Karpas-422 (cell line): ENCODE measurements at places on chromosomes 12 and 14. TPM values are rescaled to one million over a fixed set of nuclear protein-coding genes. Genes with fewer than 3 reads are reported as not detected.

Gene GPR68
- 0.36 TPM in 1 of 2 replicates, not detected in the other for total RNA-seq

Gene ARMH4
- 0.07 and 0.75 TPM in 2 replicates for total RNA-seq

GRCh38 chr14:104323551-104324175 lies 185.3 kb downstream of the KIF26A start:
- DNase-seq: no peak

DNA sequence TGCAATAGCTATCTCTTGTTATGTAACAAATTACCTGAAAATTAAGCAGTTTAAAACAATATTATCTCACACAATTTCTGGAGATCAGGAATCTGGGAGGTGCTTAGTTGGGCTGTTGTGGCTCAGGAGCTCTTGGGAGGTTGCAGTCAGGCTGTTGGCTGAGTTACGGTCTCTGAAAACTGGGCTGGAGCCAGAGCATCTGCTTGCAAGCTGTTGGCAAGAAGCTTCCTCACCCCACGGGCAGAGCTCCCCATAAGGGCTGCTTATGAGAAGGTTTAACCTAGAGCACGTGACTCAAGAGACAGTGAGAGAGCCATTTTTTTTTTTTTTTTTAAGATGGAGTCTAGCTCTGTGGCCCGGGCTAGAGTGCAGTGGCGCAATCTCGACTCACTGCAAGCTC lies 346.8 kb downstream of the ATP23 start:
- DNase-seq: no peak

Gene USP44
- 0.11 TPM in 1 of 2 replicates, not detected in the other for total RNA-seq

Gene SERPINA9
- 164 and 182 TPM in 2 replicates for total RNA-seq

Gene IL26
- total RNA-seq: not detected in 2 replicates

- DNase-seq: no peak
Measured at GRCh38 chr12:64190140-64190539, 32.0 kb downstream of the KICS2 start.

DNA sequence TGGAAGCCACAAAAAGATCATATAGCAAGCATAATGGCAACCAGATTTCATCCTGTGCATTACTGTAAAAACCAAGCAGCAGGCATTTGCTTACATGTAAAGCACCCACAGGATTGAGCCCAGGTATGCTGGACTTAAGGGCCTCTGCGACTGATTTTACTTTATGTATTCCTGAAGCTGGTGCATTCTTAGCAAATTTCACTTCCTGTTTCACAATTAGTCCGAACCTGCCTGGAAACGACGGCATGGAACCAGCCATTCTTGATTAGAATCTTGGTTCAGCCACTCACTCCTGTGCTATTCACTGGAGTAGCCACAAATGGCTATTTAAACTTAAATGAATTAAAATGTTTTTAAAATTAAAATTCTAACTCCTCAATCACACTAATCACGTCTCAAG lies 239.2 kb downstream of the NUAK1 start:
- no peak for DNase-seq

DNA sequence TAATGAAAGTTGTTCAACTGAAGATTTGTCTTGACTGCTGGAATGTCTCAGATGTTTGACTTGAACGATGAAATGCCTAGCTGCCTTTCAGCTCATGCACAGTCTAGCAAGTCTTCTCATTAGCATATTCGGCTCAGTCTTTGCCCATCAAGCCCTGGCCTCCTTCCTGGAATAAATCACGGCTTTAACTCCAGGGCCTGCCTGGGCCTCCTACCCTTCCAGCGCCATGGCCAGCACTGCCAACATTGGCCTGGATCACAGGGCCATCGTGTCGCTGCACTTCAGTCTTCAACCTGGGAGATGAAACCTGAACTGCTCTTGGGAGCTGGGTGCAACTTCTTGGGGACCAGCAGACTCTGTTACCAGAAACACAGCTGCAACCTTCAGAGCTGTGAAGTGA lies 126.7 kb upstream of the TMEM260 start:
- DNase-seq: peak; percentile 32

Gene MYH6
- total RNA-seq: not detected in 2 replicates

DNA sequence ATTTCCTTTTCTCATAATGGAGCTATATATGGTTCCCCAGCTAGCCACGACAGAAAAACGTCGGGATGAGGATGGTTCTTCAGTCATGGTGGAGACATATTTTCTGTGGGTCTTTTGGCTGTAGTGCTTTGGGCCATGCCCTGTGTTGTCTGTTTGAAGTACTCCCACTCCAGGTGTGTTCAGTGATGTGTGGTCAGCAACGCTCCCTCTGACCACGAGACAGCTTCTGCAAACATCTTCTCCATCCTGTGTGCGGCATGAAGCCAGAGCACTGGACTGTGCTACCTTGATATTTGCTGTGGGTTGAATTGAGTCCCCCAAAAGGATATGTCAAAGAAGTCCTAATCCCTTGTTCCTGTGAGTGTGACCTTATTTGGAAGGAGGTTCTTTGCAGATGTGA lies 931.2 kb downstream of the NRXN3 start:
- no peak for DNase-seq

Gene RIMBP2
- not detected in 2 replicates for total RNA-seq

Gene ACAD10
- total RNA-seq: 36.9 and 38.9 TPM in 2 replicates

GRCh38 chr12:46946137-46946536 lies 120.3 kb upstream of the SLC38A4 start:
- DNase-seq: no peak

DNA sequence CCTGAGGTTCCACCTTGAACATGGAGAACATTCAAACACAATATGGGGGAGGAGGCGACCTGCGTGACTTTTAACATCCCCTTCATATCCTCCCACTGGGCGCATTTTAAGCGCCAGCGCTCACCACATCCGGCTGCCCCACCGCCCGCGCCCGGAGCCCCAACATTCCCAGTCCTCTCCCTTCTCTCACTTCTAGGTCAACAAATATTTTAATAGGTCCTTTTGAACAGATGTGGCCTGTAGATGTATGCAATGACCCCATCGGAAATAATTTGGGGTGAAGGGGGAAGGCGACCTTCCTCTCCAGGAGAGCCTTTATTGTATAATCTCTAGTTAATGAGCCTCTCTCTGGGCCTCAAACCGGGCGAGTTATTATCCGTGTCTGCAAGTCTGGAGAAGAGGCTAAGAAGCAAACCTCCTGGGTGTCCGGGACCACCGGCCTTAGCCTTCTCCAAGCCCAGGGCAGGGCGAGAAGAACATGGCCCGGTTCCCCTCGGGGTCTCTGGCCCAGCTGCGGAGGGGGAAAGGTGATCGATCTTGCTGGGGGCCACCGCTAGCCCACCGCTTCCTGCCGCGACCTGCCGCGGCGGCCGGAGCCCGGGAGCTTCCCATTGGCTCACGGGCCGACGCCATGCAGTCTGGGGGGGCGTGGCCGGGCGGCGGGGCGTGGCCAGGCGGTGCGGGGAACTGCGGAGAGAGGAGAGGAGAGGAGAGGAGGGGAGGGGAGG lies 83.2 kb upstream of the HMGA2 start:
- no peak for DNase-seq

Gene TAS2R20
- 4.0 and 18.2 TPM in 2 replicates for total RNA-seq

Gene SMCO2
- not detected in 2 replicates for total RNA-seq

- DNase-seq: no peak
Measured at GRCh38 chr12:119204671-119205285, 26.0 kb downstream of the HSPB8 start.

DNA sequence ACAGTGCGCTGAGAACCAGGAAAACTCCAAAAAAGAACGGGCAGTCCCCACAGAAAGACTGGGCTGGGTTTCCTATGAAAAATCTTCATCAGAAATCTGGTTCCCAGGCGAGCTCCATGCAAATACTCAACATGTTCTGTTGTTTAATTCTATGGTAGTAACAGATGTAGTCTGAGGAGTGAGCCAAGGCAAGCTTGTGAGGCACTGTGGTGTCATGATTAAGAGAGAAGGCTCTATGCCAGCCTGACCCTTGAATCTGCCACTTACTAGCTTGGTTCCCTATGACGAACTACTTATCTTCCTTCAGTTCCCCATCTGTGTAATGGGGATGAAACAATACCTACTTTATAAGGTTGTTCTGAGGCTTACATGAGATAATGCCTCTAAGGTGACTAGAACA lies 10.7 kb downstream of the POMT2 start:
- no peak for DNase-seq

- no peak for DNase-seq
Measured at GRCh38 chr14:81402123-81402495, 2.0 kb upstream of the STON2 start.

Gene SVOP
- 0.04 TPM in 1 of 2 replicates, not detected in the other for total RNA-seq

Gene MAPK1IP1L
- total RNA-seq: 31.8 and 111 TPM in 2 replicates

Gene KRT85
- not detected in 2 replicates for total RNA-seq

GRCh38 chr12:53561590-53561953 lies 54.3 kb upstream of the NPFF start:
- DNase-seq: no peak

GRCh38 chr12:120835657-120836056 lies 68.5 kb downstream of the SPPL3 start:
- DNase-seq: peak; percentile 62

Gene IRAK3
- total RNA-seq: not detected in 2 replicates

Gene SLC25A21
- 1.5 and 9.2 TPM in 2 replicates for total RNA-seq

Gene SLC6A13
- total RNA-seq: not detected in 2 replicates

DNA sequence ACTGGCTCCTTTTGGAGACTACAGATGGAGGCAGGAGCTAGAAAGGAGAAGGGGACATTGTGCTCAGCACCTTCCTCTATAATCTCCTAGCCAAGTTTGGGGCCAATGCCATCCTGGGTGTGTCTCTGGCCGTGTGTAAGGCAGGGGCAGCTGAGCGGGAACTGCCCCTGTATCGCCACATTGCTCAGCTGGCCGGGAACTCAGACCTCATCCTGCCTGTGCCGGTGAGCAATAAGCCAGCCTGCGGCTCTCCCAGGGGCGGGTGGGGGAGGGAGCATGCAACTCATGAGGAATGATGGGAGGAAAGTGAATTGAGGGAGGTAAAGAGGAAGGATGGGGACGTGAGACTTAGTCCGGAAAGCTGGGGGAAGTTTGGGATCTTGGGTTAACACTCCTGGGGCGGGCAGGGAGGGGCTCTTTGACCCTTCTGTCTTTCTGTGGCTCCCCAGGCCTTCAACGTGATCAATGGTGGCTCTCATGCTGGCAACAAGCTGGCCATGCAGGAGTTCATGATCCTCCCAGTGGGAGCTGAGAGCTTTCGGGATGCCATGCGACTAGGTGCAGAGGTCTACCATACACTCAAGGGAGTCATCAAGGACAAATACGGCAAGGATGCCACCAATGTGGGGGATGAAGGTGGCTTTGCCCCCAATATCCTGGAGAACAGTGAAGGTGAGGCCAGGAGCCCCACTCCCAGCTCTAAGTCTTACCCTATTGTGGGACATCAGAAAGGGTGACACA lies 3.3 kb downstream of the ENO2 start:
- DNase-seq: peak; percentile 32

GRCh38 chr14:100105357-100106169 lies 40.3 kb downstream of the EVL start:
- no peak for DNase-seq

- no peak for DNase-seq
Measured at GRCh38 chr12:14810167-14810952, 3.6 kb downstream of the SMCO3 start.

Gene KCNK13
- not detected in 2 replicates for total RNA-seq

DNA sequence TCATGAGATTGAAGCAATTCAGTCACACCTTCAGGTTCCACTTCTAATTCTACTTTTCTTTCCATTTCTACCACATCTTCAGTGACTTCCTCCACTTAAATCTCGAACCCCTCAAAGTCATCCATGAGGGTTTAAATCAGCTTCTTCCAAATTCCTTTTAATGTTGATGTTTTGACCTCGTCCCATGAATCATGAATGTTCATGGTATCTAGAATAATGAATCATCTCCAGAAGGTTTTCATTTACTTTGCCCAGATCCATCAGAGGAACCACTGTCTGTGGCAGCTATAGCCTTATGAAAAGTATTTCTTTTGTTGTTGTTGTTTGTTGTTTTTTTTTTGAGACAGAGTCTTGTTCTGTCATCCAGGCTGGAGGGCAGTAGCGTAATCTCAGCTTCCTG lies 7.6 kb downstream of the RXYLT1 start:
- no peak for DNase-seq

DNA sequence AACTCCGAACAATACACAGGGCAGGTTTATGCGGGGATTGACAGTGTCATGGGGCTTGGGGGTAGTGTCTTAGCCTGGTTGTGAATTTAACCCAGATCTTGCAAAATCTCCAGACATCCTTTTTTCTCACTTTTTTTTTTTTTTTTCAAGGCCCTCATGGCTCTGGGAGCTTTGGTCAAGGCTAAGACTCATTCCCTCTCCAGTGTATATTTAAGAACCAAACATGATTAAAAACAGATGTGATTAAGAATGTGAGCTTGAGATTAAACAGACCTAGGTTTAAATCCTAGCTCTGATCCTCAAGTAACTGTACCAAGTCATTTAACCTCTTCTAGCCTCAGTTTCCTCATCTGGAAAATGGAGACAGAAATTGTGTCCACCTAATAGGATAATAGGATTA lies 151.7 kb upstream of the FUT8 start:
- no peak for DNase-seq

Gene FGF6
- not detected in 2 replicates for total RNA-seq

Gene HCAR1
- not detected in 2 replicates for total RNA-seq

Gene KLRF1
- total RNA-seq: not detected in 2 replicates

- no peak for DNase-seq
Measured at GRCh38 chr12:62787611-62788010, 147.3 kb downstream of the PPM1H start.

Gene DAO
- total RNA-seq: not detected in 2 replicates

Gene PTPN21
- total RNA-seq: 0.04 TPM in 1 of 2 replicates, not detected in the other

DNA sequence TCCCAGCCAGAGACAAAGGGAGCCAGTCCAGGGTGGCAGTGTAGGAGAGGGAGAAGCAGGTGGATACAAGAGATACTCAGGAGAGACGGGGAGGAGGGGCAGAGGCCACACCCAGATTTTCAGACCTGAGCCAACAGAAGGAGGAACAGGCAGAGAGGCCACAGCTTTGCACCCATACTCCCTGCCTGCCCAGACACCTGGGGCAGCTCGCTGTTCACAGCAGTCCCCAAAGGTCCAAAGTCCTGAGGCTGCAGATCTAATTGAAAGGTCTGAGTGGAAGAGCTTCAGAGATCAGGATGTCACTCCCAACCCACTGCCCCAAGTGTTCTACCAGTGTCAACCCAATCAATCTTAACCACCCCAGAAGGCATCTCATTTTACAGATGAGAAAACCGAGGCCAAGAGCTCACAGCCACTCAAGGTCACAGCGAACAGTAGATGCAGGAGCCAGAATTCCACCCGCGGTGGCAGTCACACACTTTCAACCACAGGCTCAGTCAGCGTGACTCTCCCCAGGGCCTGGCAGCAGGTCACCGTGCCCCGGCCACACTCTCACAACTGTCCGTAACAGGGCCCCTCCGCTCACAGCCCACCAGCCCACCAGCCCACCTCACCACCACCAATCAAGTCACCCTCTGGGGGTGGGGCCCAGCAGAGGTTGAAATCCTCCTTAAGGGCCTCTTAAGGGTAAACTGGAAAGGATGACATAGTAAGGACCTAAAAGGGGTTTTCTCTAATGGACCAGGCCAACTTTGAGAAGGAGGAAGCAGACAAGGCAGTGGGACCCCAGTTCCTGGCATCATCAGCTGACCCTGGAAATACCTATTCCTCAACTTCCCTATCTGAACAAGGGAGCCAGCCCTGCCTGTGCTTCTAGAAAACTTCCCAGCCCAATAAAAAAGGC lies 33.3 kb downstream of the ACTN1 start:
- DNase-seq: no peak

DNA sequence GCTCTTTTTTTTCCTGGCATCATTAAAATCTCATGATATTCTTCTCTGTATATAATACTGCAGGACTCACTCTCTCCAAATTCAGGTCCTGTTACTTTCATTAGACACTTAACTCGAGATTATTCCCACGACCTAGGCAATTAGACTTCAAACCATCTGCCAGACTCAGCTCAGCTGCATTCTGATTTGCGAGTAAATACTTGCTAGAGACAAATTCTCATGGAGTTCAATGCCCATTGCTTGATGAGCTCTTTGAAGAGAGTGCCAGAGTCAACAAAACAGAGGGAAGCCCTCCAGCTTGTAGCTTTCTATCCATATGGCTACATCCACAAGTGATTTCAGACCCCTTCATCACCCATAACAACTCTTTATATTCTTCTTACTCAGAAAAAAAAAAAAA lies 88.3 kb downstream of the GTF2A1 start:
- DNase-seq: no peak
